ENCODE measurements at places on chromosomes 2 and 18.

- DNase-seq, result no peak
These were observed 4.3 kb upstream of the HDAC4 start for GRCh38 chr2:239405071-239405470.

- no peak for DNase-seq
These were observed 39.9 kb downstream of the CYRIA start for GRCh38 chr2:16625759-16626158.

DNA sequence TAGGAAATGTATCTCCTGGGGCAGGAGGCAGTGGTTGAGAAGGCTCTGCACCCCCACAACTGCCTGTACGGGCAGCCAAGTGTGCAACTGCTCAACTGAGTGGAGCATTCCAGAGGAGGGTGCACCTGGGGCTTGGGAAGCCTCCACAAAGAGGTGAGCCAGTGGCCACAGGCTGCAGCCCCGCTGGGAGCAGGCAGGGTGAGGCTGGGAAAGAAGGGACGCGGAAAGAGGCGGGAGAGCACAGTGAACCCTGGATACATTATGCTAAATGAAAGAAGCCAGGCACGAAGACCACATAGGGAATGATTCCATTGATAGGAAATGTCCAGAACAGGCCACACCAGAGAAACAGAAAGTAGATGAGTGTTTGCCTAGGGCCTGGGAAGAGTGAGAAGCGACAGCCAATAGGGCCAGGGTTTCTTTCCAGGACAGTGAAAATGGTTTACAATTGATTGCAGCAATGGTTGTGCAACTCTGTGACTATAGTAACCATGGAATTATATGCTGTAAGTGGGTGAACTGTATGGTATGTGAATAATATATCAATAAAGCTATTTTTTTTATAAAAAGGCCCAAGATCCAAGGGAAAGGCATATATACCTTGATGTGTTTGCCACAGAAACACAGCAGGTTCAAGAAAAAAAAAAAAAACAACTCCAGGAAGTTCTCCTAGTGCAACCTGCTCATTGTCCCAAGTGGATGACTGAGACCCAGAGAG lies 82.4 kb downstream of the DDX1 start:
- DNase-seq, result no peak

DNA sequence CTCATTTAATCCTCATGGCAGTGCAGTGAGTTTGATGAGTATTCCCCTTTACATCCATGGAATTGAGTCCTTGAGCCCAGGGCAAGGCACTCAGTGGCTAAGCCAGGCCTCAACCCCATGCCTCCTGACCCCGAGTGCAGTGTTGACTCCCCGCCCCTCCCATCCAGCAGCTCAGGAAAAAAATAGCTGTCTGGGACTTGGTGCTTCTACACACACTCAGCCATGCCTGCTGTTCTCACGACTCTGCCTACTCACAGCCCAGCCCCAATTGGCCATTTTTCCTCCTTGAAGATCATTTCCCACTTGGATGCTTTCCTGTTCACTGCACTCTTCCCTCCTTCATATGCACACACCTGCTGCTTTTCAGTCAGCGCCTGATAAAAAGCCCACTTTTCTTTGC lies 8.8 kb downstream of the FOSL2 start:
- DNase-seq, result no peak

GRCh38 chr2:50133766-50134165 lies 898.2 kb downstream of the NRXN1 start:
- DNase-seq, result no peak

DNA sequence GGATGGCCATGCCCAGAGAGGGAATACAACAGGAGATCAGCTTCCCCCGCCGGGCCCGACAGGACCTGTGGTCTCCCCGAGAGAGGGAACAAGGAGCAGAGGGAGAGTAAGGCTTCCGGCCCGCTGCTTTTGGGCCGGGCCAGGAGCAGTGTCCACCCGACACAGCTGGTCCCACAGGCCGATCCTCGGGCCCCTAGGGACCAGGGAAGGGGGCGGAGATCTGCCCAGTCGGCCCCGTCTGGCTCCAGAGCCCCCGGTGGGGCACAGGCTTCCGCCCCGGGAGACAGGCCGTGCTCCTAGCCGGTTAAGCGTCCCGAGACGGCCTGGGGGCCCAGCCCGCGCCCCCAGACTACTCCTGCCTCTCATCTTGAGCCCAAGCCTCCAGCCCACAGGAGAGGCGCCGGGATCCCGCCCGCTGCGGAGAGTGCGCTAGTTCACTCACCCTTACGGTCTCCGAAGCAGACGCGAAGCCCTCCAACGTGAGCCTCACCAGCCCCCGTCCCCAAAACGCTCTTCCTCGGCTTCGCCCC lies at the start of gene MCFD2:
Gene MCFD2 (minus strand): TSS at position 526 of the 530 bp plus-strand sequence. CDS start 6,635 bp downstream, outside the sequence.
- no peak for DNase-seq

- no peak for DNase-seq
These were observed 212.8 kb upstream of the LRRTM1 start for GRCh38 chr2:80517316-80517715.

GRCh38 chr2:170215021-170215420 lies 37.1 kb downstream of the MYO3B start:
- DNase-seq, result no peak

- DNase-seq, result no peak
These were observed 126.0 kb downstream of the MC4R start for GRCh38 chr18:60246606-60247005.

DNA sequence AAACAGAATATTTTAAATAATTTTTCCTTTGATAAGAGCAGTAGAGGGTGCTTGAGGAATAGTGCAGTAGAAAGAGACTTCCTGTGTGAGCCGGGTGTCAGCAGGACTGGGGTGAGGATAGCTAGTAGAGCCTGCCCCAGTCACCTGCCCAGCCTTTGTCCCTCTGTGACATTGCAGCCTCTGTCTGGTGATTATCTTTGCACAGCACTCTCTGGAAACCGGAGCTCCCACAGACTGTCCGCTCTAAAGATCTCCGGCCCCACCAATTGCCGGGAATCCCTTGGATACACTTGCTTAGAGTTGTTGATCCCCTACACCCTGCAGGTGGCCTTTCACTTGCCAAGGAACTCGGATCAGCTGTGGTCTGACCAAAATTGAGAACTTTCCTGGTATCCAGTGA lies 1081.3 kb upstream of the TMEFF2 start:
- no peak for DNase-seq

- peak; percentile 85 for DNase-seq
These were observed 203.8 kb downstream of the TNS1 start for GRCh38 chr2:217798743-217799562.

GRCh38 chr2:190105554-190105953 lies 43.0 kb upstream of the MSTN start:
- DNase-seq, result no peak

- no peak for DNase-seq
These were observed 62.7 kb downstream of the ZNF516 start for GRCh38 chr18:76432274-76432755.

DNA sequence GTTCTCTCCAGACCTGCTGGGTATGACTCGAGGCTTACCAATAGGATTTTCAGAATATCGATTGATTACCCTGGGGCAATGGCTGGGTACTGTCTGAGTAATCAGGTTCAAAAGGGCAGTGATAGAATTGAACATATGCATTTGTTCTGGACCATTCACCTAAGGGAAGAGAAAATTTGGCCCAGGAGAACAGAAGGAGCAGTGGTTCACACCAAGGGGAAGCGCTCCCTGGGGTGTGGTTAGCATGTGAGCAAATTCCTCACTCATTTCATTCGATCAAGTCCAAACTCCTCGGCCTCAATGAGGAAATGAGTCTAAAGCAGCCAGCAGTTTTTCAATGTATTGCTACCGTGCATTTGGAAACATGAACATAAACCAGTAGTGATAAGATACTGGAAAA lies 55.6 kb downstream of the CYP26B1 start:
- DNase-seq, result no peak

DNA sequence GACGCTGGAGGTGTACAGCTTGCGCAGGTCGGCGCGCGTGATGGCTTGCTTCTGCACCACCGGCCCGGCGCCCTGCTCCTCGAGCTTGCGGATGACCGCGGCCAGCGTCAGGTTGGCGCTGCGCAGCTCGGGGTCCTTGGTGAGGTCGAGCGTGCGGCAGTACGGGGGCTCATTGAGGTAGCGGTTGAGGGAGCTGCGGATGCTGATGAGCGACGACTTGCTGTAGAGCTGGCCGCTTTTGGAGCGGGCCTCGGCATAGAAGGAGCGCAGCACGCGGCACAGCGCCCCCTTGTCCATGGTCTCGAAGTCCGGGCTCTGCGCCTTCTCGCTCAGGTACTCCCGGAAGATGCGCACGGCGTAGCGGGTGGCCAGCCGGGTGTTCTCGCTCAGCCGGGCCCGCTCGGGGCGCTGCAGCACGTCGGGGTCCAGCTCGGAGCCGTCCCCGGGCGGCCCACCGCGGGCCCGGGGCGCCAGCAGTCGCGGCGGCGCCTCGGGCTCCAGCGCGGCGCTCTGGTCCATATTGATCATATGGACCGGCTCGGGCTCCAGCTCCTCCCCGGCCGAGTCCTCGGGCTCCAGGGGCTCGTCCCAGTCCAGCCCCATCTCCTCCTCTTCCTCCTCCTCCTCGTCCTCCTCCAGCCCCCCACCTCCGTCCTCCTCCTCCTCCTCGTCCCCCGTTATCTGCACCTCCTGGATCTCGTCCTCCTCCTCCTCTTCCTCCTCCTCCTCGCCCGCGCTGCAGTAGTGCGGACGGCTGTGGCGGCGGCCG lies 523 bp downstream of the KCTD1 start:
- DNase-seq, result peak; percentile 59

DNA sequence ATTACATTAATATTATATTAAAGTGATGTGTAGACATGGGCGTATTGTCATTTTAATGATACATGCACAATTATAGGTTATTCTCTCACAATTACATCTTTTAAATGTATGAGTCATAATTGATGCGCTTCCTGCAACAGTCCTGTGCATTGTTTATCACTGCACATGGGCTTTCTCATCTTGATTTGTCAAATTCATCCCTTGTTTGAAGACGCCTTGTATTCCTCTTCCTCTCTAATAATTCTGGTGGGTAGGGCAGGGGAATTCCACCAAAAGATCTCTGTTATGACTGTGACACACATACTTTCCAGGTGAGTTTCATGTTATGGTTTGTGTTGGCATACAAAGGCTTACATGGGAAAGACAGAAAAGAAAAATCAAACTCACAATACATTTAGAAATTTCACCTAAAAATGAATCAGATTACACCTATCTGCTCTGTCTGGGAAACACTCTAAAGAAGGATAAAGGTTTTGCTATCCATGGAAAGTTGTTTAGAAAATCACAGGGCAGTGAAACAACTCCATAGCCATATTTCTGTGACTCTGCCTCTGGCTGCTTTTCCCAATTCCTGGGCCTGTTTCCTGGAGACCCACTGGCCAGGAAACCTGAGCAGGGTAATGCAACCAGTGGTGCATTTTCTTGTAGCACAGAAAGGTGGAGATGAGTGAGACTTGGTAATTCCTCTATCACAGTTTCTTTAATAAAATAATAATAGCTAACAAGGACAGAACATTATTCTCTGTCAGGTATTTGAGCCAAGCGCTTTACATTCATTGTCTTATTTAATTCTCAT lies 13.2 kb downstream of the SLC9A2 start:
- no peak for DNase-seq

- DNase-seq, result peak; percentile 19
These were observed 16.9 kb downstream of the DAW1 start for GRCh38 chr2:227888289-227888688.

GRCh38 chr18:59742325-59743111 lies 45.3 kb upstream of the CCBE1 start:
- no peak for DNase-seq

- DNase-seq, result no peak
These were observed 39.6 kb downstream of the DIS3L2 start for GRCh38 chr2:232001073-232001472.

- DNase-seq, result no peak
These were observed 87.6 kb downstream of the NRP2 start for GRCh38 chr2:205769879-205770278.

GRCh38 chr2:230085201-230085600 lies 16.5 kb upstream of the SLC16A14 start:
- peak; percentile 60 for DNase-seq

DNA sequence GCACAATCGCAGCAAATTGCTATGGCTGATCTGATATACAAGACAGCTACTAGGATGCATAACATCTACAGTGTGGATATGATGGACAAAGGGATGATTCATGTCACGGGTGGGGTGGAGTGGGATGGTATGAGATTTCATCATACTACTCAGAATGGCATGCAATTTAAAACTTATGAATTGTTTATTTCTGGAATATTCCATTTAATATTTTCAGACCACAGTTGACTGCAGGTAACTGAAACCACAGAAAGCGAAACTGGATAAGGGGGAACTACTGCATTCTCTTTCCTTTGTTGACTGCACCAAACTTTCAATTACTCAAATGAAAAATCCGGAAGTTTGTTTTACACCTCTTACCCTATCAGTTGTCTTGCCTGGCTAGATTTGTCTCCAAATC lies 94.4 kb upstream of the NEUROD1 start:
- peak; percentile 58 for DNase-seq

- no peak for DNase-seq
These were observed 499.0 kb downstream of the CPS1 start for GRCh38 chr2:211055438-211055837.

- DNase-seq, result no peak
These were observed 83.4 kb downstream of the SLC5A7 start for GRCh38 chr2:108069515-108070310.

GRCh38 chr2:150482111-150482510 lies 5.4 kb downstream of the RND3 start:
- DNase-seq, result no peak

DNA sequence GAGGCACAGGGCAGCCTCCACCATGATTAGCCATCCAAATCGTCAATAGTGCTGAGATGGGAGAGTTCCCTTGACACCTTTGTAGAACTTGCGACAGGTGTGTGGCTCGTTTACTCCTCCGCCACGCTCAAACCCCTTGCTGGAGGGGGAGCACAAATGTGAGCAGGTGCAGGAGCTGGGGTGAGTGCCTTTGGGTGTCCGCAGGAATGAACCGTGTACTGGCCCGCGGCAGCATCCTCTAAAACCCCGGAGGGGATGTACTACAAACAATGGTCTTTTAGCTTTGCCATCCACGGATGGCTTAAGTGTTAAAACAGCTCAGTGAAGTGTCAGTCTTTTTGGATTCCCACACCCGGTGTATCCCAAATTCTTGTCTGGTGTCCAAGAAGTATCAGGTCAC lies 21.4 kb upstream of the TDRD15 start:
- DNase-seq, result no peak

DNA sequence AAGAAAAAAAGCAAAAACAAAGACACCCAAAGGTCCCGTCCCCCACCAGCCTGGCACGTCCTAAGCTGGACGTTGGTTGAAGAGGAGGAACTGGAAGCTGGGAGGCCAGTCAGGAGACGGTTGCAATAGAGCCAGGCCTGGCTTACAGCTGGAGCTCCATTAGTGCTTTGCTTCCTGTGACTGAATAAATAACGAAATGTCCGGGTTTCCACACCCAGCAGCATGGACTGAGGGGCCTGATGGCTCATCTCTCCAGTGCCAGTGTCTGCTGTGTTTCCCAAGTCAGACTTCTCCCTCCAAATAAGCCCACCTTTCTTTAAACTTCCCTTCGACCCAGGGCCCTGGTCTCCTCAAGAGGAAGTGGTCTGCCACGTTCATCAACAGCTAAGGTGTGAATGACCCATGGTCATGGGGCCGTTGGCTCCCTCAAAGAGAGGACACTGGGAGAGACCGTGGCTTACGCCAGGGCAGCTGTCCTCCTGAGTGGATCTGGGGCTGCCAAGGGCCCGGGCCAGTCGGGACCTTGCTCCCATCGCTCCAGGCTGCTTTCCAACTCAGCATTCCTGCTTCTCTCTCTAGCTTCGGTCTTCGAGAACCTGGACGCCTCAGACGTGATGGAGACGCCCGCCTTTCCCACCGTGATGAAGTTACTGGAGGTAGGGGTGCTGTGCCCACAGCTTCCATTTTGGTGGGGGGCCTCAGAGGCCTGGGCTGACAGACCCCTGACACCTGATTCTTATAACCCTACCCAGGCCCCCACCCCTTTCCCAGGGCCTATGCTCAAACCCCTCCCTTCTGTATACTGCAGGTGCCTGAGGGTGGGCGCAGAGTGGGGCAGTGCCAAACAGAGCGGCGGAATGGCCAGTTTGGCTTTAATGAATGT lies 44.9 kb downstream of the MYO7B start:
- peak; percentile 36 for DNase-seq
